Frontal cortex (tissue), 4 donors: ENCODE measurements at places on chromosomes 4 and X. TPM values are rescaled to one million over a fixed set of nuclear protein-coding genes. Genes with fewer than 3 reads are reported as not detected.

GRCh38 chrX:153909024-153909979 is 4.8 kb downstream of the AVPR2 start:
- DNase-seq: no peak

DNA sequence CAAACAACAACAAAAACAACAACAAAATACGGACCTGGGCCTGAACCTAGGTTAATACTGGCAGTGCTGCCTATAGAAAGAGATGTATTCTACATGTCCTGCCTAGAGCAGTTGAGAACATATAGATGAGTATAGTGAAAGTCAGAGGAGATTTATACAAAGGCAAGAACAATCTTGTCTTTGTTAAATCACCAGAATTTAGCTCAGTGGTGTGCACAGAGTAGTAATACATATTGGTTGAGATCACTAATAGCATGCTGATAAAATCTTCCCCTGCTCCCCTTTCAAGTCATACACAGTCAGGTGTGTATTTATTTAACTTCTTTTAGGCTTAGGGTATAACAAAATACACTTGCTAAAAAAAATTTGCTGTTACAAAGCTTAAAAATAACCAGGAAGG is 247.8 kb downstream of the ADGRL3 start:
- no peak for DNase-seq

USP17L24 gene
- not detected for total RNA-seq

SYTL5 gene
- 4.9 TPM for total RNA-seq
